Astrocyte of the hippocampus (primary cell): ENCODE measurements at places on chromosomes 1 and 21.

GRCh38 chr1:20442920-20443625 lies 42.9 kb downstream of the CAMK2N1 start:
- no peak for DNase-seq

DNA sequence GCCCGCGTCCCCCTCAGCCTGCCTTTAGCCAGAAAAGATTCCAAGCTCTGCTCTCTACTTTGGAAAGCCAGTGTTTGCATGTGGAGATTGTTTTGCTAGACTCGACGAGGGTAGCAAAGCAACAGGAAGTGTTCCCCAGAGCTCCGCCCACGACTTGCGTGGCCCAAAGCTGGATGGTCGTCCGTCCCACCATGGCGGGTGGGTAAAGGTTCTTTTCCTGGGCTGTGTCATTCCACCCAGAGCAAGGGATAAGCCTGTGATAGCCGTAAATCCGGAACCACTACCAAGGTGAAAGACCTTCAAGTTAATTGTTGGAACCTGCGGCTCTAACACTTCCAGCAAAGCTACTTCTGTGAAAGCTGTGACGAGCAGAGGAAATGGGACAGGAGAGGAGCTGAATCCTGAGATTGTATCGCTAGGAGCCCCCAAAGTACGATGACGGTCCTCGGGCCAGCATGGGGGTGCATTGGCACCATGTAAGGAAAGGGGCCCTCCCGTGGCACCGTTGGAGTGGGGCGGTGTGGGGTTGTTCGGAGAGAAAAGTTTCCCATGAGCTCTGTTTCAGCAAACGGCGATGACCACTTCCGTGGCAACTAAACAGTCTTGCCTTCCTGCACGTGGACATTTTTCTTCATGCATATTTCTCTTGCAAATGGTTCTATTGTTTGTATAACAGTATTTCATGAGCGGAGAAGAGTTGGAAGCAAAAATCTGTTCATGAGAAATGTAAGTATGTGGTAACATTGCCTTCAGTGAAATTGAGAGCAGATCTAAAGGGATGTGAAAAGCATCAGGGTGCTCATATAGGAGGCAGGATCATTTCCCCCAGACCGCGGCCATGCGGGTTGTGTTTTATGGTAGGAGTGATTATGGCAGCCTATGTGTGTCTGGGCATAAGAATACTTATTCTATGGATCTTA lies 8.4 kb downstream of the MX2 start:
- DNase-seq = no peak

DNA sequence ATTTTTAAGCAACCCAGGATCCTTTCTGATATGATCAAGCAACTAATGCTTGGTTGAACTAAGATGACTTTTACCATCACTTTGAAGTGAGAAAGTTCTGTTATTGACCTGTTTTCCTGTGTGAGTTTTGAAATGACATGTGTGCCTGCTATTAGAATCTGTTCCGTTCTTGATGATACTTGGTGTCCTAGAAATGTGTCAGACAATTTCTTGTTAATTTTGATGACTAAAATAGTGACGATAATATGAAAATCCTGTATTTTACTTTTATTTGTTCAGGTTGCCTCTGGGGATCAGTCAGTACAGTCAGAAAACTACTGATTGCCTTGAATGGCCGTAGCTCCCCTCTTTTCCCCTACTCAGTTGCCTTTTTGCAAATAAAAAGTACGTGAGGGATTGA lies 228.0 kb downstream of the RYR2 start:
- no peak for DNase-seq

GRCh38 chr1:187477103-187477502 lies 648.4 kb downstream of the PLA2G4A start:
- DNase-seq = no peak

DNA sequence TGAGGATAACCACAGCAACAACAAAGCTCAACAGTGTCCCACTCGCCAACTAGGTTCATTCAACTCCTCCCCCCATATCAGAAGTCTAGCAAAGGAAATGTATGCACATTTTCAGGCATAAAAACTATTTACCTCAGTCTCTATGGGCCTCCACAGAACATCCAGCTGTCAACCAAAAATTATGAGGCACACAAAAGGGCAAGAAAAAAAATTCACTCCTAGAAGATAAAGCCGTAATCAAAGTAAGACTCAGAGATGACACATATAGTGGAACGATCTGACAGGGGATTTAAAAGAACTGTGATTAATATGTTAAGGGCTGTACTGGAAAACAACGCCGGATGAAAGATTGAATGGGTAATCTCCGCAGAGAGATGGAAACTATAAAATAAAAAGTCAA lies 158.7 kb downstream of the NTPCR start:
- no peak for DNase-seq
